DND-41 (cell line): ENCODE measurements at places on chromosomes 2 and 18.

- no peaks in the 10 kb centered on the region for H3K4me1 ChIP-seq
- no peak for DNase-seq
- H3K4me3 ChIP-seq: no peak overlapping the region
- no peak overlapping the region for H3K27ac ChIP-seq
- no peaks in the 10 kb centered on the region for H3K36me3 ChIP-seq
Observed at GRCh38 chr2:162196638-162197037, 44.6 kb upstream of the GCG start.

DNA sequence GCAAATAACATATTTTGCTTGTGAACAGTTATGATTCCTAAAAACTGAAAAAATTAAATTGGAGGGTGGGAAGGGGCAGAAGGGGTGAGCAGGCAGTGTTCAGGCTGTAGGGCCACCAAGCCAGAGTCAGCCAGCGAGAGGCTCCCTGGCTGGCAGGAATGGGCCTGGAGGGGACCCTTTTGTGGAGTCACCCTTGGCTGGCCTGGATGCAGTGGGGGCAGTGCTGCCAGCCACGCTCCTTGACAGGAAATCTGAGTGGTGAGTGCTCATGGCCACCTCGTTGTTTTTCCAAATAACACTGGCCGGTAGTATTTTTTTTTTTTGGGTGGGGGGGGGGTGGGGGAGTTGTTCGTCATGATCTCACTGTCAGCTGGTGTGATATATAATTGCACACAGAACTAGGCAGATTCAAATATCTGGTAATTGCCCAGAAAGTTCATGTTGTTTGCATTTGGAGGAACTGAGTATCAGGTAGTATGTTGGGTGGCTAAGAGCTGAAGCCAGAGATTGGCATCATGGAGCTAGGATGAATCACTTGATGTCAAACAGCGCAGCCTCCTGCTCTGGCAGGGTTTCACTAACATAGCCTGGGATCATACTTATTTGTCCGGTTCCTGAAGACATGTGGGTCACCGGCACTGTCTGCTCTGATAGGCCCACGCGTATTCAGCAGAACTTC is 160.0 kb downstream of the PTGR3 start:
- H3K36me3 ChIP-seq: no peaks in the 10 kb centered on the region
- H3K27me3 ChIP-seq: no peaks in the 10 kb centered on the region
- DNase-seq: no peak
- peaks cover 13% of the 10 kb centered on the region for H3K4me1 ChIP-seq
- H3K4me3 ChIP-seq: no peak overlapping the region
- H3K27ac ChIP-seq: no peak overlapping the region

GRCh38 chr2:39623917-39624316 is 41.8 kb upstream of the TMEM178A start:
- H3K4me1 ChIP-seq: peaks cover 14% of the 10 kb centered on the region
- no peak for DNase-seq
- H3K27ac ChIP-seq: no peak overlapping the region
- no peak overlapping the region for H3K4me3 ChIP-seq
- no peaks in the 10 kb centered on the region for H3K27me3 ChIP-seq
- H3K36me3 ChIP-seq: no peaks in the 10 kb centered on the region

GRCh38 chr18:7608174-7608550 is 41.0 kb downstream of the PTPRM start:
- no peaks in the 10 kb centered on the region for H3K27me3 ChIP-seq
- H3K4me3 ChIP-seq: no peak overlapping the region
- no peak for DNase-seq
- H3K36me3 ChIP-seq: no peaks in the 10 kb centered on the region

GRCh38 chr2:215529271-215529670 is 93.4 kb upstream of the FN1 start:
- no peaks in the 10 kb centered on the region for H3K36me3 ChIP-seq
- peaks cover 2% of the 10 kb centered on the region for H3K27me3 ChIP-seq
- no peak overlapping the region for H3K4me3 ChIP-seq

DNA sequence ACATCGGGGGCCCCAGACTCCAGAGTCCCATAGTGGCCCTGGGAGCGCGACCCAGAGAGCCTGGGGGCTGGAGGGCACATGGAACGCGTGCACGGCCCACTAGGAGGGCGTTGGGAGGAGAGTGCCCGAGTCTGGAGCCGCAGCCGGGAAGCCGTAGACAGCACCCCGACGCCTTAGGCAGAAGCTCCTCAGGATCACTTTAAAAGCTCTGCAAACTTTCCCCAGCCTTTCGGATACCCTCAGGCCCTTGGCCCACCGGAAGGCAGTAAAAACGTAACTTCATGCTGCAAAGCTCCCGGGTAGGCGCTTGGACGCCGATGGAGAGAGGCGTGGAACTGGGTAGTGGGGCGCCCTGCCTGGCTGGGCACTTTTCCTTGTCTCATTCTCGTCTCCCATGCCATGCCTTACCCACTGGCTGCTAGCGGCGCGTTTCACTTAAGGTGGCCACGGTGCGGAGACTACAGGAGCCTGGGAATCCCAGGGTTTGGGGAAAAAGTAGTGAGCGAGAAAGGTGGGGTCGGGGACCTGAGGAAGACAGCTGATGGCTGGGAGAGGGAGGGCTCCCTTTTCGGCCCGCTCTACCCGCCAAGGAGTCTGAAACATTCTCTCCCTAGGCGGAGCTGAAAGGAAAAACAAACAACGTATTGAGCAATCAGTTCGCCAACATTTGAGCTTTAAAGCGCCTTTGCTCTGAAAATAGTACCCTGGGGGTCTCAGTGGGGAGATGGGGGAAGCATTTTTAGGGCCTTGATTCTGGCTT is 141.8 kb downstream of the MEIS1 start:
- H3K36me3 ChIP-seq: no peaks in the 10 kb centered on the region
- no peak overlapping the region for H3K27ac ChIP-seq
- DNase-seq: no peak
- no peaks in the 10 kb centered on the region for H3K4me1 ChIP-seq
- H3K4me3 ChIP-seq: no peak overlapping the region
- H3K27me3 ChIP-seq: no peaks in the 10 kb centered on the region
